Endothelial cell (in vitro differentiated cells): ENCODE measurements at places on chromosomes 2 and 18.

DNA sequence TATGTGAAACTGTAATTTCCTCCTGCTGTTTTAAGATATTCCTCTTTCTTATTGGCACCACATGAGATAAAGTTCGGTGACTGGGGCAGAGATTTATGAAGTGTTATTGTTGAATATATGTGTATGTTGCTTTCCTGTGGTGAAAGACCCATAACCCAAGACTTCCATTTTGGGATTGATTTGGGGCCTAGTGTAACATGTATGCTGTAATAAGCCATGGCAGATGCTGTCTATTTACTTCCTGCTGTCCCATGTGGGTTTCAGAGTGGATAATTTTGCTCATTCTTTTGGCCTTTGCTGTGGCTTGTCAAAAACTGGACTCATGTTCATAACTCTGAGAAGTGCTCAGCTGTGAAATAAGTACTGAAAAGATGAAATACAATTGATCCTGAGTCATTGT is 10.8 kb upstream of the MYO1B start:
- DNase-seq = no peak

DNA sequence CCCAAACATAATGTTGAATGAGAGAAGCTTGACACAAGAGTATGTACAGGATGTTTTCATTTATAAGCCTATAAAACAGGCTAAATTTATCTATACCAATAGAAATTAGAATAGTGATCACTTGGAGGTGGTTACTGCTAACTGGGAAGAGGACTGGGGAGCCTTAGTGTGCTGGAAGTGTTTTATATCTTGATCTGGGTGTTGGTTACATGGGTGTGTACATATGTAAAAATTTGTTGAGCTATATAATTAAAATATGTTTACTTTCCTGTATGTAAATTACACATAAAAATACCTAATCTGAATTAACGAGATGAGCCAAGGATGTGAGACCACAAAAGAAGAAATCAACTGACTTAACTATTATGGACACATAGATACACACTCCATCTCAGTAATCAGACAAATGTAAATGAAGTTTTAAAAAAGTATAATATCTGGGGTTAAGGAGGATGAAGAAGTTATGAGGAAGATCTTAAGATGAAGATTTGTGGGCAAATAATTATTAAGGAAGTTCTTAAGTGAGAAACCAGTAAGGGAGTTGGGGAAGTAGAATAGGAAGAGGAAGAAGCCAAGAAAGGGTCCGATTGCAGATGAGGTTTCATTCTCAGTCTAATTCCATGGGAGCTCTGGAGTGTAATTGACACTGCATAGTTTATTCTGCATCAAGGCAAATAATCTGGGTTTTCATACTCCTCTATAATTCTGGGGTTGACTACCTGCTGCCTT is 32.3 kb upstream of the NABP1 start:
- DNase-seq = no peak

GRCh38 chr2:134435505-134435904 is 181.6 kb downstream of the MGAT5 start:
- DNase-seq = no peak

DNA sequence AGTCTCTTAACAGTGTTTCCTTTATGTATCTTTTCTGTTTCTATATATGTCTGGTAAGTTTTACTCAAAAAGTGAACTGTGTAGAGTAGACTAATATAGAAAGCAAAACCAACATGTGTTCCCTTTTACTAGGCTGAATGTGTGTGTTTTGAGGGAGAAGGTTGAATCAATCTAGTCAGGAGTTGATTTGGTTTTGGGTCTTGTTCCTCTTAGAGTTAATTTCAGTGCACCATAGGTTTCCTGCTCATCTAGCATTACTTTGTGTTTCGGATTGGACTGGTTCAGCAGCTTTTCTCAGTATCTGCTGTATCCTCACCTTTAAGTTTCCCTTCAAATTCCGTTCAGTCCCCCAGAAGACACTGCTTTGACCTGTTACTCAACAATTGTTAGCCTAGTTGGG is 52.0 kb upstream of the TRIM43 start:
- no peak for DNase-seq
